Amniotic stem cell (primary cell): ENCODE measurements at places on chromosomes 16 and 17.

GRCh38 chr17:58121925-58122324, 26.3 kb upstream of the OR4D1 start:
- DNase-seq: peak; percentile 1

DNA sequence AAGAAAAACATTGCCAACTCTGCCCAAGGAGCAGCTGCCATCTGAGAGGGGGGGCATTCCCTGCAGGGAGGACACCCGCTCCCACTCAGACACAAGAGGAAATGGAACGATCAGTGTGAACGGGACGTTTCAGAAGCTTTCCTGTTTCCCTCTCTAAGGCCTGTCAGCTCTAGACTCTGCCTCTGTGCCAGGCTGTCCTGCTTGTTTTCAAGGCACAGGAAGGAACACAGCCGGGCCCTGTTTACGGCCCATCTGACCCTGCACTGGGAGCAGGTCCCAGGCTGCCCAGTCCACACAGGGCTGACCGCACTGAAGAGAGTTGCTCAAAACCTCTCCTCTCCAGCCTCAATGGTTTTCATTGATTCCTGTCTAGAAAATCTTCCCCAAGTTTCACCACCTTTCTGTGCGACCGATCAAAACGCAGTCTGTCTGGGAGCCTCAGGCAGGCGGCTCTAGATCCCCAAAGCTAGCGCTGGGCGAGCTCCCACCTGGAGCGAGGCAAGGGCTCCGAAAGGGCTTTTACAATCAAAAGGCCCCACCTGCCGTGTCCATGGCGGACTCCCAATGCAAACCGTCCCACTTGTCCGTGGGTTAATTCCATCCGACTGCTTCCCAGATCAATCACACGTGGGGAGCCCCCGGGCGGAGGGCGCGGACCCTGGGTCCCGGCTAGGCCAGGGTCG, 1.5 kb downstream of the PIEZO1 start:
- no peak for DNase-seq

- no peak for DNase-seq
Measured at GRCh38 chr17:79890706-79891105, 51.5 kb upstream of the CBX4 start.

DNA sequence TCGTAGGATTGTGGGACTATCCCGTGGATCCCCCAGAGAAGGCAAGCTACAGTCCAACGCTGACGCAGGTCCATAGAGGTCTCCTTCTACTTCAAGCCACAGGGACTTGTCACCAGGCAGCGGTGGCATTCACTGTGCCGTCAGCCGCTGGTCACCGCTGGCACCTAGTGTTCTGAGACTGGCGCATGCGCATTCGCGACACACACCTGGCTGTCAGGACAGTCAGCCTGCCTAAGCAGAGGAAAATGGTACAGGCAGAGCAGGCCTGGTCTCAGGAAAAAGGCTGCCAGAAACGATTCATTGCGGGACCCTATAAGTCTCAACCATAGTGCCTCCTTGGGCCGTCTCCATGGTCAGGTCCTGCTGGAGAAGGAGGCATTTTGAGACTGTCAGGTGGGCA, 138.0 kb upstream of the WSB1 start:
- DNase-seq: no peak

DNA sequence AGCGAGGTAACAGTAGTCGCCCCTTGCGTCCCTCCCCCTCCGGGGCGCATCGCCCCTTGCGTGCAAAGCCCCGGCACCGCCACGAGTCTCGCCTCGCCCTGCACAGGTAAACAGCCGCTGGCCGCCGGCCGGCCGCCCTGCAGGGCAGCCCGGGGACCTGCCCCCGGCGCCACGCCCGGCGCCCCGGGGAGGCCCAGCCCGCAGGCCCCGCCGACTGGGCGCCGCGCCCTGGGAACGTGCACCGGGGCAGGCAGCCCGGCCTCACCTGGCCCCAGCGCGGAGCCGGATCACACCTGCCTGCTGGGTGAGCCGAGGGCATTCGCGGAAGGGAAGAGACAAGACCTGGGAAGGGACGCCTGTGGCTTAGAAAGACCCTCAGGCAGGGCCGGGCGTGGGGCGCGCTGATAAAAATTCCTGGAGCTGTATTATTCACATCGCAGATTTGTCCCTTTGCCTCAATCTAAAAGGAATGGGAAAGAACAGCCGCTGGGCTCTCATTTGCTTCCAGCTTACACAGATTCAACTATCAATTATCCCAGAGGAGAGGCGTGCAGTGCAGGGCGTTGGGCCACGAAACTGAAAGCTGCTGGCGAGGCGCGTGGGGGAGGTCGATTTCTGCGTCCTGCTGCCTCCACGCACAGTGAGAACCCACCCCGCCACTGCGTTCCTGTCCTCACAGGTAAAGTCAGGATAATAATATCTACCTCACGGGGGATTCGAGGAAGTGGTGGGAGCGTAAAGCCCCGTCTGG, 451.9 kb downstream of the SLC39A11 start:
- no peak for DNase-seq

GRCh38 chr17:50806141-50806643, 29.2 kb upstream of the WFIKKN2 start:
- no peak for DNase-seq

DNA sequence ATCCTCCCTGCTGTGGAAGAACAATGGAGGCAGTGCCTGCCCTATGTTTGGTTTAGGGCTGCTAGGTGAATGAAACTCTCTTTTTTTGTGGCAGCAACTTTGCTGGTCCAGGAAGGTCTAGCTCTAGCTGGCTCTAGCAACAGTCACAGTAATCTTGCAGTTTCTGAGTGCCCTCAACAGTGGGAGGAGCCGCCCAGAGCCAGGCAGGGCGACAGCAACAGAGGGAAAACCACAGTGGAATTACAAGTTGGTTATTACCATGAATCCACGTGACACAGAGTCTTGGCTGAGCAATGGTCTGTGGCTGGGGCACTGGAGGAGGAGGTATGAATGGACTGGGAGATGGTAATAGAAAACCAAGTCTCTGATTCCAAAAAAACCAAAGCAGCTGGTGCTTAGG, 10.3 kb downstream of the HSPB9 start:
- DNase-seq: peak; percentile 69

- no peak for DNase-seq
Measured at GRCh38 chr16:64687786-64688185, 434.1 kb downstream of the CDH11 start.

- no peak for DNase-seq
Measured at GRCh38 chr17:37293770-37294169, 82.0 kb upstream of the C17orf78 start.

DNA sequence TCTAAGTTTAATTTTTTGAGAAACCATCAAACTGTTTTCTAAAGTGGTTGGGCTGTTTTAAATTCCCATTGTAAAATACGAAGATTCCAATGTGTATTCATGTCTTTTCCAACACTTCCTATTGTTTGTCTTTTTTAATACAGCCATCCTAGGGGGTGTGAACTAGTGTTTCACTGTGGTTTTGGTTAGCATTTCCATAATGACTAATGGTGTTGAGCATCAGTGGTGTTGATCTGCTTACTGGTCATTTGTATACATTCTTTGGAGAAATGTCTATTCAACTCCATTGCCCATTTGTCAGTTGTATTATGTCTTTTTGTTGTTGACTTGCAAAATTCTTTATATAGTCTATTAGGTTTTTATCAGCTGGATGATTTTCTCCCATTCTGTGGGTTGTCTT, 239.2 kb upstream of the AXIN2 start:
- DNase-seq: no peak

GRCh38 chr17:42287305-42287976, 857 bp upstream of the STAT5A start:
- no peak for DNase-seq

DNA sequence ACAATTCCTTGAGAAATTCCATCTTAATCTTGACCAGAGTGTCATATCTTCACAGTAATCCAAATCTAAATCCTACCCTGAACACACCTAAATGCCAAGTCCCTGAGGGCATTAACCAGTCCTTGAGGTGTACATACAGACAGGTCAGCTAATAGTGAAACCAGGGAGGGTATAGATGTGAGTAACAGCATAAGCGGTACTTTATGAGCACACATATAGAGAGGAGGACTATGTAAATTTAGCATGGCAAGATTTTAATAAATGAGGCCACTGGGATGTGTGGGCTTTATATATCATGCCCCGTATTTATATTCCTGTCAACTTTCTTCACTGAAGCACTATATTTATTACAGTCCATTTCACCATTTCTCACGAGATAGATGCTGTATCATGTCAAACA, 80.2 kb downstream of the GP2 start:
- no peak for DNase-seq

DNA sequence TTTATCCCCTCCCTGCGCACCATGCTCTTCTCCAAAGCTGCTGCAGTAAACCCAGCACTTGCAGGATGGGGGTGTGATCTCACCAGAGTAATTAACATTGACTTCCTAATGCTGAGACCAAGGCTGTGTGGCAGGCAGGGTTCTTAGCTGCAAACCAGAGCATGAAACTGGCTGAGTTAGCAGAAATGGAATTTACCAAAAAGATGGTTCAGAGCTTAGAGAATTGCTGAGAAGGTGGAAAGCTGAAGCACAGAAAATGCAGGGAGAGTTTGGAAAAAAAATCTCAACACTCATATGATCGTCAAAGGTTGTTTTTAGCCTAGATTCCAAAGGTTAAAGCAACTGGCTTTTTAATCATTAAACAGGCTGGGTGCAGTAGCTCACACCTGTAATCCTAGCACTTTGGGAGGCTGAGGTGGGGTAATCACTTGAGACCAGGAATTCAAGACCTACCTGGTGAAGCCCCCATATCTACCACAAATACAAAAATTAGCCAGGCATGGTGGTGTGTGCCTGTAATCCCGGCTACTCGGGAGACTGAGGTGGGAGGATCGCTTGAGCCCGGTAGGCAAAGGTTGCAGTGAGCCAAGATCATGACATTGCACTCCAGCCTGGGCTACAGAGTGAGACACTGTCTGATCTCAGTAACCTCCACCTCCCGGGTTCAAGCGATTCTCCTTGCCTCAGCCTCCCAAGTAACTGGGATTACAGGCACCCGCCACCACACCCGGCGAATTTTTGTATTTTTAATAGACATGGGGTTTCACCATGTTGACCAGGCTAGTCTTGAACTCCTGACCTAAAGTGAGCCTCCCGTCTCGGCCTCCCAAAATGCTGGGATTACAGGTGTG, 6.0 kb upstream of the TXNDC11 start:
- DNase-seq: no peak

DNA sequence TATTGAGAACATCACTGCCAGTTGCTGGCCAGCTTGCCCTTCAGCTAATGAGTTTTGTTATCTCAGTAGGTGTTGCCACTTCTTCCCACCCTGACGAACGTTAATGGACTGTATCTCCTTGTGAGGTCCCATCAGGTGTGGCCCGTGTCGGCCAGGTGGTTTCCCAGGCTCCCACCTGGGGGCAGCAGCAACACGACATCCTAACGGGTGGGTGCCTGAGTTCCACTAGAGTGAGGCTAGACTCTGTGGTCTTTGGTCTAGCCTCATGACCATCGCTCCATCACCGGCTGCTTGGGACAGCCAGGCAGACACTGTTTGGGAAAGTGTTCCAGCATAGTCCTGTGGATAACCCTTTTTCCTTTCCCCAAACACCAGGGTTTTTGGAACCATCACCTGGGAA, 45.6 kb upstream of the LCMT1 start:
- no peak for DNase-seq

DNA sequence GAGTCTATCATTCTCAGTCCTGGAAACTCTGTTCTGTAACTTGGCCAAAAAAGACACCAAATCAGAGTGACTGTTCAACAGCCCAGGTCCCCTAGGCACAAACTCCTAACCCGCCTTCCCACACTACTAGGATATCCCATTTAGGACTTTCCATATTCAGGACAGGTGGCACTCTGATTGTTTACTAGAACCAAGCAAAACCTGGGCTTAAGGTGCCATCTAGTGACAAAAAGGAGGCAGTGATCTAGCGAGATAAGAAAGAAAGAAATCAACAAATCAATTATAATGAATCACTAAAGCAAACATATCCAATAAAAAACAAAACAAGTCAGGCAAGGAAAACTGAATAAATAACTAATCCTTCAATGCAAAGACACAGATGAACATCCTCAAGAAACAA, 203.9 kb downstream of the CEP112 start:
- DNase-seq: no peak

DNA sequence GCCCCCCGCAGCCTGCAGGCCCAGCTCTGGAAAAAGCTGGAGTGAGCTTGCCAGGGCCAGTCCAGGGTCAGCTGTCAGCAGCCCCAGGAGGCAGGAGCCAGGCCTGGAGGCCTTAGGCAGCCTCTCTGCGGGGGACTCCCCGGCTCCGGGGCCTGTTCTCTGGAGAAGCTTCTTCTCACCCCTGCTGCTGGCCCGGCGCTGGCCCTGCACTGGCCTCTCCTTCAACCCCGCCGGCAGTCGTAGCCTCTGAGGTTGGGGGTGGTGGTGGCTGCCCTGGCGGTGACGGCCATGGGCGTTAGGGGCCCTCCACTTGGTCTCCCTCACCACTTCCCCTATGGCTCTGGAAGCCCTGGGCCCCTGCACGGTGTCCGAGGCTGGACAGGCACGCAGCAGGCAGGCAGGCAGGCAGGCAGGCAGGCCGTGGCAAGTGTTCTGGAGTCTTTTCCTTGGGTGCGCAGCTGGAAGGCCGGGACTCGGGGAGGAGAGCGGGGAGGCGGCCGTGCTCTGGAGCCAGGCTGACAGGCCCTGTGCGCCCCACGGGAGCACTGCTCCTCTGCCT, 2.1 kb downstream of the FOXF1 start:
- DNase-seq: no peak

DNA sequence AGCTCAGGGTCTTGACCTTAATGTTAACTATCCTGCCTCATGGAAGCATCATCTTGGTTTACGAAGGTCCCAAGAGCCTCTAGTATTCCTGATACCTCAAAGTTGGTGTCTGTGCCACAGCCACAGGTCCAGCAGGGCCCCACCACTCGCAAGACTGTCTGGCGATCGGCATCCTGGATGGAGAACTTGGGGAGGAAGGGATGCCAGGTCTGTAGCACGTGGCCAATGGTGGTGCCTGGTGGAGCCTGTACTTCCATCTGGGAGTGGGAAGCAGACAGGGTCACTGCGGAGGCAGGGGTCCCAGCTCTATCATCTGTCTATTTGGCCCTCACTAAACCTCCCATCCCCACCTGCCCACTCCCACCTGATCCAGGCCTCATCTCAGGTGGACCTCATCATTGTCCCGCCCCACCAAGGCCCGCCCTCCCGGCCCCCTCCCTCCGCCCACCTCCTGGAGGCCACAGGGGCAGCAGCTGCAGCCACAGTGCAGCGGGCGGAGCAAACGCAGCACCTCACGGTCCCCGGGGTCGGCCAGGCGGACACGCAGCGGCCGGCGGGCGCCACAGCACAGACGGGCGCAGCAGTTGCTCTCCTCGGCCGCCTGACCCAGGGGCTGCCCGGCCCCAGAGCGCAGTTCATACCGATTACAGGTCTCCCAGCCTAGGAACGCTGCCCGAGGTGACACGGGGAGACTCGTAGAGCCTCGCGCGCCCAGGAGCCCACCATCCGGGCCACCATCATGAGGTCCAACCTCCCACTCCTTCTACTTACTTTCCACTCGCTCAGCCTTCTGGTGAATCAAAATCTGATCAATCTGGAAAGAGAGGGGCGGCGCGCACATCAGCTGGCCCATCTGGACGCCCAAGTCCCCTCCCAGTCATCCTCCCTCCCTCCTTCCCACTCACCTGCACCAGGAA, 1.4 kb downstream of the PLSCR3 start:
- DNase-seq: no peak

GRCh38 chr17:17884391-17885357, 47.9 kb upstream of the SREBF1 start:
- no peak for DNase-seq

GRCh38 chr17:31415004-31415454, 23.6 kb downstream of the RAB11FIP4 start:
- no peak for DNase-seq

GRCh38 chr16:77289331-77289809, 90.2 kb downstream of the SYCE1L start:
- DNase-seq: no peak
